ENCODE measurements at places on chromosomes 16 and 17. TPM values are rescaled to one million over a fixed set of nuclear protein-coding genes. Genes with fewer than 3 reads are reported as not detected.

The CCL3 gene
- not detected for total RNA-seq

- DNase-seq, result no peak
Observed at GRCh38 chr17:80925688-80926335, 65.8 kb upstream of the CHMP6 start.

DNA sequence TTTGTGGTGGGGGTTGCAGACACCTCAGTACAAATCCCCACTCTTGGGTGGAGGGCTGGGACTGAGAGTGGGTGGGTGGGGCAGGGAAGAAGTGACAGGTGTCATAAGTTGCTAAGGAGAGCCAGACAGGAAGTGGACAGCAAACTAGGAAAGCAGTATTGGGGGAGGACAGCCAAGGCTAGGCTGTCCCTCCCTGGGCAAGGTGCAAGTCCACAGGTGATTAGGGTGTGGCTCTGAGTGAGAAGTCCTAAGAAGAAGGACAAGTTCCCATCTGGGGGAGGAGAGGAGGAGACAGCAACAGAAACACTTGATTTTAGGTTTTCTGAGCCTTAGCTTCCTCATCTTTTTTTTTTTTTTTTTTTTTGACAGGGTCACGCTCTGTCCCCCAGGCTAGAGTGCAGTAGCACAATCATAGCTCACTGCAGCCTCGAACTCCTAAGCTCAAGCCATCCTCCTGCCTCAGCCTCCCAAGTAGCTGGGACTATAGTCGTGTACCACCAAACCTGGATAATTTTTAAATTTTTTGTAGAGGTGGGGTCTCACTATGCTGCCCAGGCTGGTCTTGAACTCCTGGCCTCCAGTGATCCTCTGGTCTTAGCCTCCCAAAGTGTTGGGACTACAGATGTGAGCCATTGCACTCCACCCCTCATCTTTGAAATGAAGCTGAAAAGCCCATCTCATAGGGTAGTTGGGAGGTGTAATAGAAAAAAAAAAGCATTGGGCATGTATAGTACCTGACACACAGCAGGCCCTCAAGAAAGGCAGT is 2.5 kb downstream of the MAPK3 start:
- DNase-seq, result no peak

The C17orf113 gene
- 5.2 TPM for total RNA-seq

GRCh38 chr16:30429678-30430427 is at the start of gene DCTPP1:
DCTPP1 (minus strand) TSS chr16:30430030; CDS start chr16:30429980, 50 bp downstream.
- DNase-seq, result peak; percentile 96

The C17orf78 gene
- total RNA-seq, result not detected

All from stomach (tissue), 19 donors.